ENCODE measurements at places on chromosomes 11 and 22.

DNA sequence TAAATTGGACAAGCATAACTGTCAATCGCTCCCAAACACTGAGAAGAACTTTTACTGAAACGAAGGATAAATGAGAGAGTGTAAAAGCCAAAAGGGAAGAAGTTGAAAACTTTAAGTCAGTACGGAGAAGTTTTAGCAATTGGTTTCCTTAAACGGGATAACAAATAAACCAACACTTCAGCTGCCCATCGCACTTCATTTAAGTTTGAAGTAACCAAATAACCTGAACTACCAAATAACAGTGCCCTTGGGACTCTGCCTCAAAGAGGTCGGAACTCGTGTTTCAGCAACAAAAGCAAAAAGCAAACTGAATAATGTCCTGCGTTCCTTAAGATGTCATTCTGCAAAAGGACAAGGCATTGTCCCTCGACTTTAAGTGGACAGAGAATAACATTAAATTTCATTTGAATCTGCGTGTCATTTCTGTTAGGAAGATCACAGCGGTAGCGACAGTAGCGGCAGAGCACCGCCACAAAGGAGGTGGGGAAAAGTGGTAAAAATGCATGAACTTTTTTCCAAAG is 127.0 kb upstream of the C11orf58 start:
- no peak overlapping the region for H3K4me3 ChIP-seq
- H3K27ac ChIP-seq = no peak overlapping the region
- peaks cover 12% of the 10 kb centered on the region for H3K4me1 ChIP-seq
- H3K27me3 ChIP-seq = no peaks in the 10 kb centered on the region
- H3K36me3 ChIP-seq = 0 out of 2 replicates have a peak, but pooled peaks cover 3% of the 10 kb centered on the region
- no peak for DNase-seq

GRCh38 chr11:79095424-79095823 is 345.4 kb downstream of the TENM4 start:
- H3K27ac ChIP-seq = no peak overlapping the region
- no peak overlapping the region for H3K4me3 ChIP-seq
- no peaks in the 10 kb centered on the region for H3K36me3 ChIP-seq
- no peaks in the 10 kb centered on the region for H3K4me1 ChIP-seq
- no peaks in the 10 kb centered on the region for H3K27me3 ChIP-seq
- no peak for DNase-seq

GRCh38 chr11:62273789-62274275 is 3.9 kb downstream of the SCGB2A2 start:
- DNase-seq = no peak
- H3K27me3 ChIP-seq = peaks cover 3% of the 10 kb centered on the region
- no peaks in the 10 kb centered on the region for H3K4me1 ChIP-seq
- H3K36me3 ChIP-seq = no peaks in the 10 kb centered on the region
- H3K4me3 ChIP-seq = no peak overlapping the region

- no peak for DNase-seq
- H3K36me3 ChIP-seq = no peaks in the 10 kb centered on the region
- H3K4me3 ChIP-seq = no peak overlapping the region
- H3K27me3 ChIP-seq = no peaks in the 10 kb centered on the region
These were observed 714.0 kb downstream of the NTM start for GRCh38 chr11:132084433-132084832.

GRCh38 chr11:78821371-78822306 is 247.0 kb upstream of the NARS2 start:
- H3K4me3 ChIP-seq = no peak overlapping the region
- H3K4me1 ChIP-seq = peaks cover 9% of the 10 kb centered on the region
- no peak overlapping the region for H3K27ac ChIP-seq

GRCh38 chr22:44118645-44119315 is 61.9 kb upstream of the PARVG start:
- H3K4me1 ChIP-seq = no peaks in the 10 kb centered on the region
- no peak overlapping the region for H3K4me3 ChIP-seq
- H3K36me3 ChIP-seq = 0 out of 2 replicates have a peak, but pooled peaks cover 3% of the 10 kb centered on the region
- H3K27ac ChIP-seq = no peak overlapping the region
- DNase-seq = no peak
- H3K27me3 ChIP-seq = no peaks in the 10 kb centered on the region

DNA sequence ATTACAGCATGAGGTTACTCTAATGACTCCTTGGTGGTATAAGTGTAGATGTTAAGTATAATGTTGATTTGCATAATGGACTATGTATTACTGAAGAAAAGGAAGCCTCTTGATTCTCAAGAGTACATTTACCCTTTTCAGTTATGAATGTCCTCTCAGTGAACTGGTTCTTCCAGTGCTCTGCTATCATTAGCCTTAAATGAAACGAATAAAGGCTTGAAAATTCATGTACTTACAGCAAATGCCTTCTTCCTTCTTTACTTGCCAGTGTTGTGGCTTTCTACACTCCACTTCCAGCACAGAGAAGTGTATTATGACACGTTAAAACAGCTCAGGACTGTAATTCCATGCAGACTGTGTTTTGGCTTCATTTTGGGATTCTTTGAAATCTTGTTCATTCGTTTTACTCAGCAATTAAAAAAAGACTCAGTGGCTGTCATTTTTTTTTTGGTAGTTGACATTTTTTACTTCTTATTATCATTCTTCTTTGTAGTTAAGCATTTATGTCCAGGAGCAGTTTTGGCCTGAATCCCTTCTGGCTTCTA is 96.9 kb downstream of the MTMR3 start:
- no peak overlapping the region for H3K27ac ChIP-seq
- no peak overlapping the region for H3K4me3 ChIP-seq
- H3K27me3 ChIP-seq = no peaks in the 10 kb centered on the region
- 0 out of 2 replicates have a peak, but pooled peaks cover 5% of the 10 kb centered on the region for H3K4me1 ChIP-seq
- H3K36me3 ChIP-seq = peaks cover 18% of the 10 kb centered on the region

- no peaks in the 10 kb centered on the region for H3K36me3 ChIP-seq
- no peaks in the 10 kb centered on the region for H3K27me3 ChIP-seq
- H3K4me3 ChIP-seq = no peak overlapping the region
- H3K27ac ChIP-seq = no peak overlapping the region
- DNase-seq = no peak
- H3K4me1 ChIP-seq = peaks cover 10% of the 10 kb centered on the region
These were observed 922.1 kb downstream of the OPCML start for GRCh38 chr11:132610216-132610615.

- no peak overlapping the region for H3K27ac ChIP-seq
- peaks cover 34% of the 10 kb centered on the region for H3K4me1 ChIP-seq
- no peak for DNase-seq
- H3K27me3 ChIP-seq = no peaks in the 10 kb centered on the region
These were observed 15.9 kb downstream of the CRELD2 start for GRCh38 chr22:49934160-49934890.

DNA sequence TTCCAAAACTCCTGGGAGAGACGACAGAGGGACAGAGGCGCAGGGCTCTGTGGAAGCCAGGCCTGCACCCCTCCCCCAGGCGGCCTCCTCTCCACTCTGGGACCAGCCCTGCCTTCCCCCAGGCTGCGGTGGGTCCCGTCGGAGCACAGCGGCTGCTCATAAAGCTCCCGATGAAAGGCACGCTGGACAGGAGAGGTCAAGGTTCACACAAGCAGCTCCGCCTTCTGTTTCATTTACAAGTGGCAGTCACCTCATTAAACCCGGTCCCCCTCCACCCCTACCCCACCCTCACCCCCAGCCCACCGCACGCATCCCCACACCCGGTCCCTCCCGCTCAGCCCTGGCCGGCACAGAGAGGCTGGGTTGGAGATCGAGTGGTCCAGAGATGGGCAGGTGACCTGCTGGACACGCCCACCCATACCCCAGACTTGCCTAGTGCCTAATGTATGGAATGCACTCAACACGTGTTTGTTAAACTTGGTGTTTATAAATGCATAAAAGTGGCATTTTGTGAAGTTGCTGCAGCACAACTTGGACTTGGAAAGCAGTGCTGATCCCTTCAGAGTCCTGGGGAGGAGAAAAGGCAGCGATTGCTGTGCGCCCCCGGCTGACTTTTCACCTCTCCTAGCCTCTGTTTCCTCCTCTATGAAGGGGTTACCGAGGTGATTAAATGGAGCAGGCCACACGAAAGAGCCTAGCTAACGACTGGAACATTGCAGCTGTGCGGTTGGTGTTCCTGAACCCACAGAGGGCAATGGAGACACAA is 26.0 kb downstream of the RPUSD4 start:
- H3K36me3 ChIP-seq = no peaks in the 10 kb centered on the region
- no peaks in the 10 kb centered on the region for H3K27me3 ChIP-seq
- no peak overlapping the region for H3K27ac ChIP-seq
- no peaks in the 10 kb centered on the region for H3K4me1 ChIP-seq
- no peak overlapping the region for H3K4me3 ChIP-seq
- DNase-seq = no peak

Measured in SJSA1 (cell line).